NT2/D1 (cell line): ENCODE measurements at places on chromosomes 2 and 18.

DNA sequence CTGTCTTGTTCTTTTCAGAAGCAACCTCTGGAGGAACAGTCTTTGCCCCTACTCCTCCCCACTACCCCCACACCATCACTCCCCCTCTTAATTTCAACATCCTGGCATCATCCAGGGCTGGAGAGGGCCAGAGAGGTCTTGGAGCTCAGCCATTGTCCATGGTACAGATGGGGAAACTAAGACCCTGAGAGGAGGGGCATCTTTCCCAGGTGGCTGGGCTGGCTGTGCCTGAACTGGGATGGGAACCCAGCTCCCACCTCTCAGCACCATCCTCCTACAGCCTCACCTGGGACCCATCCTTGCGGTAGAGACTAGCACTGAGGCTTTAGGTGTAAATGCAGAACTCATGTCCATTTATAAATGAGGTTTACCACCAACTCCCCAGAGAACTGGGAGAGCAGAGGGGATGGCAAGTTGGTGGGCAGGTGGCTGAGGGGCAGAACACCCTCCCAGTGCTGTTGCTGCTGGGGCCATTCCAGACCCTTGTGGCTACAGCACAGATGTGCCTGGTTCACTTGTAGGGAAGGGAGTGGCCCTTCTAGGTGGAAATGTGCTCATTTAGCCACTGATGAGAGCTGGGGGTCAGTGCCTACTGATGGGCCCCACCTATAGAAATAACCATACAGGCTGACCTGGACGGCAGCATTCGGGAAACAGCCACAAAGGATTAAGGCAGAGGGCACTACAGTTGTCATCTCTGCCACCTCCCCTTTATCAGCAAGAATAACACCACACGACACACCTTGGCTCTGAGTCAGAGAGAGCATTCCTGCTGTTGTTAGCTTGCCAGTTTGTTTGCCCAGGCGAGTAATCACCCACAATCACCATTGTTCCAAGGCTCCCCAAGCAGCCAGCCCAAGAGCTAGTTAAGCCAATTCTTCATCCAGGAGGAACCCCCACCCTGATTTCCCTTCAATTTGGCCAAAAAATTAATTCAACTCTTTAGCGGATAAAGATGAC, 2.1 kb downstream of the MLPH start:
- DNase-seq, result no peak

DNA sequence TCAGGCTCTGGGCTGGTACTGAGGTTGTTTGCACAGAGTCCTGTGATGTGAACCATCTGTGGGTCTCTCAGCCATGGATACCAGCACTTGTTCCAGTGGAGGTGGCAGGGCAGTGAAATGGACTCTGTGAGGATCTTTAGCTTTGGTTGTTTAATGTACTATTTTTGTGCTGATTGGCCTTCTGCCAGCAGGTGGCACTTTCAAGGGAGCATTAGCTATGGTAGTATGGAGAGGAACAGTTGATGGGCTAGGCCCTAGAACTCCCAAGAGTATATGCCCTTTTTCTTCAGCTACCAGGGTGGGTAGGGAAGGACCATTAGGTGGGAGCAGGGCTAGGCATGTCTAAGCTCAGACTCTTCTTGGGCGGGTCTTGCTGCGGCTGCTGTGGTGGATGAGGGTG, 257.0 kb upstream of the GYPC start:
- DNase-seq, result no peak

GRCh38 chr2:158509928-158510797, 53.4 kb downstream of the PKP4 start:
- DNase-seq, result no peak

GRCh38 chr2:215573496-215573895, 137.6 kb upstream of the FN1 start:
- DNase-seq, result no peak

DNA sequence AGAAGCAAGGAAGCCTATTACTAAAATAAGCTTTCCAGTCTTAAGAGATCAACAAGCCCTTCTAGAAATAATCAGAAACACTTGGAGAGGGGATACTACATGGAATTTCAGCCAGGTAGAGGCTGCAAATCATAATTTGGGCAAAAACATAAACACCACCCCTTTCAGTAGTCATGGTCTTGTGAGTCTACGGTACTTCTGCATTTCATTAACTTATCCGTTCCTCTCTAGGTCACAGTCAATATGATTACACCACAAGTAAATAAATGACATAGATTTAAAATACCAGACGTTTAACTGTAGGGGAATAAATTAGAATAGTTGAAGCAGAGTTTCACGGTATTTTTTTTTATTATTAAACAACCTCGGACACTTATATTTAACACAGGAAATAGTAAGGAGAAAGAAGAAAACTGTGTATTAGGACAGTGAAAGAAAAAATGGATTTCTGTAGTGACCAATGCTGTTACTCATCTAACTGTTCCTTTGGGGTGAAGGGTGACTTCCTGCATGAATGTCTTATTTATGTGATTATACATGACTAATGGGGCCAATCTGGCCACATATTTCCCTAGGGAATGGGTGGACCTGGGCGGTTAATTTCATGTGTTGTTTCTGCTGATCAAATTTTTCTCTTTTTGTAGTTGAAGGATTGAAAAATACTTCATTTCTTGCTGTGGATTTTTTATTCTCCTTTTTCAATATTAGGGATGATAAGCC, 456.6 kb upstream of the UBE2E3 start:
- no peak for DNase-seq
